ENCODE measurements at places on chromosomes 6 and 20. TPM values are rescaled to one million over a fixed set of nuclear protein-coding genes. Genes with fewer than 3 reads are reported as not detected.

MOG gene
- total RNA-seq, result not detected

LRRN4 gene
- not detected for total RNA-seq

SLC32A1 gene
- total RNA-seq, result not detected

RAB32 gene
- 4.2 TPM for total RNA-seq

AARS2 gene
- total RNA-seq, result 10.6 TPM

SNX5 gene
- 94.6 TPM for total RNA-seq

C6orf58 gene
- 0.85 TPM for total RNA-seq

CALHM6 gene
- total RNA-seq, result 1.4 TPM

FRMD1 gene
- not detected for total RNA-seq

KCNG1 gene
- total RNA-seq, result 10.4 TPM

PCSK2 gene
- under 0.01 TPM for total RNA-seq

DNA sequence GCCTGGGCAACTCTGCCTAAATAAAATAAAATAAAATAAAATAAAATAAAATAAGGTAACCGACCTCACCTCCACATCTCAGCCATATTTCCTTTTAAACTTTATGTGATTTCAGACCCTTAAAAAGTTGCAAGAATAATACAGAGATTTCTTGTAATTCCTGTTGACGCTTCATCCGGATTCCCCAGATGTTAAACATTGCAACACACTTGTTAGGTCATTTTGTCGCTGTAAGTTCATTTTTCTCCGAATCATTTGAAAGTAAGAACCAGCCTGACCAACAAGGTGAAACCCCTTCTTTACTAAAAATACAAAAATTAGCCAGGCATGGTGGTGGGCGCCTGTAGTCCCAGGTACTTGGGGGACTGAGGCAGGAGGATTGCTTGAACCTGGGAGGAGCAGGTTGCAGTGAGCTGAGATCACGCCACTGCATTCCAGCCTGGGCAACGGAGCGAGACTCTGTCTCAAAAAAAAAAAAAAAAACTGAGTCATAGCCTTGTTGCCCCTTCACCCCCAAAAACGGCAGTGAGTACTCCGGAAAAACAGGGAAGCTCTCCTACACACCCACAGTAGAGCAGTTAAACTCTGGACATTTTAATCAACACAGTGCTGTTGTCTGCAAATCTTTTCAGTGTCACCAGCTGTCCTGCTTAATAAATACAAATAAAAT, 5.9 kb downstream of the PYGB start:
- no peak for DNase-seq

- no peak for DNase-seq
Measured at GRCh38 chr6:170198298-170198697, 92.6 kb downstream of the DLL1 start.

DNA sequence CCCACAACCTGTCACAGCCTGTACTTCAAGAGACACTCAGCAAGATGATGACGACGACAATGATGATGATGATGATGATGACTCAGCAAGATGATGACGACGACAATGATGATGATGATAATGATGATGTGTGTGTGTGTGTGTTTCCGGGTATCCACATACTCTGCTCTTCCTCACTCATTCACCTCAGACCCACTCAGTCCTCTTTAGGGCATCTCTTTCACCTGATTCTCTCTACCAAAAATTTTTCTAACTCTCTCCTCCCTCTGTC, 1.2 kb upstream of the EIF6 start:
- DNase-seq, result no peak

- no peak for DNase-seq
Measured at GRCh38 chr6:3363296-3364025, 93.4 kb downstream of the SLC22A23 start.

GRCh38 chr6:15293674-15294073, 47.8 kb downstream of the JARID2 start:
- no peak for DNase-seq

GRCh38 chr20:37383229-37383989, 37.5 kb downstream of the SRC start:
- no peak for DNase-seq

GRCh38 chr6:156273065-156273711, 504.0 kb upstream of the ARID1B start:
- no peak for DNase-seq

- DNase-seq, result no peak
Measured at GRCh38 chr6:152129691-152130151, 322.2 kb downstream of the ESR1 start.

GRCh38 chr20:59191756-59192532, 28.3 kb downstream of the ZNF831 start:
- DNase-seq, result no peak

DNA sequence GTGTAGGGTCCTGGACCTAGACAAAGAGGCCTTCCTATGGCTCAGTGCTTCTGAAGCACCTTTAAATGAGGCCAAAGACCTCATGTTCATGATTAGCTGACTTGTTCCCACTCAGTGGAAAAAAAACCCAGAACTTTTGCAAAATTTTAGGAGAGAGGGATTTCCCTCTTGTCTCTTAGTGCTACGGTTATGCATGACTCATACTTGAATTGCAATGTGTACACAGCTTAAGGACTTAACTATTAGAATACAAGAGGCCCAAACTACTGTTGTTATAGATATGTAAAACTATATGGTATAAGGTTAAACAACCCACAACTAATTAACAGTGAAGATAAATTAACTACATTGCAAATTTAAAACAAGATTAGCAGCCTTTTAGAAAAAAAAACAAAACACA, 32.3 kb upstream of the HLA-A start:
- no peak for DNase-seq

DNA sequence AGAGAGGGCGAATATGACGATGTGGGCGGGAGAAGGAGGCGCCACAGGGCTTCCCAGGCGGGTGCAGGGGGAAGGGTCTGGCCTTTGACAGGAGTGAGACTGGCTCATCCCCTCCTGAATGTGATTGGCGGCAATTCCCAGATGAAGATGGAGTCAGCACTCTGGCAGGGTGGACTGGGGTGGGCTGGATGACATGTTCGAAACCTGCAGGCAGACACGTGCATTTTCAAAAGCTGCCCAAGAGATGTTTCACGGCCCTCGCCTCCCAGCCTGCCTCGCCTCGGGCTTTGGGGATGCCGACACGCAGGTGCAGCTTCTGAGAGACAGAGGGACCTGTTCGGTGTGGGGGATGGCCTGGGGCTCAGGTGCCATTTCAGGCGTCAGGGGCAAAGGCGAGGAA, 66.8 kb upstream of the AFDN start:
- no peak for DNase-seq

DNA sequence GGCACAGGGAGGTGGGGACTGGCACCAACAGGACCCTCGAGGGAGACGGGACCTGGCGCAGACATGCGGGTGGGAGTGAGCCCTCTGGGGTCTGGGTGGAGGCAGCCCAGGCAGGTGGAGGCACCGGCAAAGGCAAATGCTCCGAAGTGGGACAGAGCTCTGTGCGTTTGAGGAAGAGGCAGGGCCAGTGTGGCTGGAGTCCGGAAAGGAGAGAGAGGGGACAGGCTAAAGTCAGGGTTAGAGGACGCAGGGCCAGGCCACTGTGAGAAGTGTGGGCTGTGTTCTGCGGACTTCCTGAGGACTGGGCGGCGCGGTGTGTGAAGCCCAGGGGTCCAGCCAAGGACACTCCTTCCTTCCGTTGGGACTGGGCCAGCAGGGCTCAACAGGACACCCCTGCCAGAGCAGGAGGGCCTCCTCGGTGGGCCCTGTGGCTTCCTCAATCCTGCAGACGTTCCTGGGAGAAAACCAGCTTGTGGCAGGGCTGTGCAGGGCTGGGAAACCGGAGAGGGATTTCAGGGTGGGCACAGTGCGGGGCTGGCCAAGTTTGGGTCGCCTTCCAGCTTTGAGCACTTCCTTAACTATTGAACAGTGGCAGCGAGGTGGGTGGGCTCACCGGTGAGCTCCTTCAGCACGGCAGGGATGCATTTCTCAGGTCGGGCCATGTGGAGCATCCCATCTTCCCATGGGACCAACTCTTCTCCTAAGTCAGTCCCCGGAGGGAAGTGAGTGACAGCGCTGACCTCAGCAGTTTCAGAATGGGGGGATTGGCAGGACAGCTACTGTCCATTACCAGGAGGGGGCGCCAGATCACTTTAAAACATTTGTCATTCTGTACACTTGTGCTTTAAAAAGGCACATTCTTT, 22.5 kb downstream of the MOCS3 start:
- DNase-seq, result no peak

DNA sequence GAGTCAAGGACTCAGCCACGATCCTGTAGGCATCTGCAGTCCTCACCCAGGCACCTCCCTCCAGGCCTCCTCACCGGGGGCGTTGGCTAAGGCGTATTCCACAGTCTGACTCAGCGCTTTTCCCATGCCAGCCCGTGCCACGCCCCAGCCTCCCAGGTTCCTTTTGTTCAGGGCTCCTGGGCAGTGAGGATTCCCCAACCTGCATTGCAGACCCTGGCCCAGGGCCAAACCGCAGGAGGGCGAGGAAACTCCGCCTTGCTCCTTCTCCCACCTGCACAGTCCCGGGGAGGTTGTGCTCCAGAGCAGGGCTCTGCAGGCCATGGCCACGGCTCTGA, 202.8 kb upstream of the CST7 start:
- DNase-seq, result no peak

GRCh38 chr20:10634211-10634610, 39.6 kb downstream of the JAG1 start:
- no peak for DNase-seq

- DNase-seq, result no peak
Measured at GRCh38 chr20:50862546-50862945, 67.7 kb downstream of the BCAS4 start.

GRCh38 chr6:168838037-168838399, 397.0 kb downstream of the SMOC2 start:
- no peak for DNase-seq

DNA sequence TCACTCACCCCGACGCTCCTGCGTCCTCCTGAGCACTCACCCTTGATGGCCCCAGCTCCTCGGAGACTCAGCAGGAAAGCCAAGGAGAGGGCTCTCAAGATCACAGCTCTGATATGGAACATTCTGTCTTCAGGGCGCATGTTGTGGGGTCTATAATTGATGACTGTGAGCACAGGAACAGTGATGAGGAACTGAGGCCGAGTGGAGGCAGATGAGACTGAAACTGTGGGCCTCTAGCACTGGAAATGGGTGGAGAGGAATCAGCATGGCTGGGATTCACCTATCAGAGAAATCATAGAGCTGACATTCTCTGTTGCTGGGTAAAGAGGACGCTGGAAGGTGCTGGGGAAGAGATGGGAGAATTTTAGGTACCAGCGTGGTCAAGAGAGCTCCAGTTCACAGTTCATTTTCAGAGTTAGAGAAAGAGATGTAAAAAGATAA, at the start of gene HLA-DPA1:
TSS of gene HLA-DPA1 (minus strand) at position 219 of the 441 bp plus-strand sequence.
- no peak for DNase-seq

- DNase-seq, result no peak
Measured at GRCh38 chr20:17885544-17885943, 83.0 kb downstream of the SNX5 start.

GRCh38 chr6:37537548-37537947, 37.9 kb upstream of the CCDC167 start:
- no peak for DNase-seq

- DNase-seq, result no peak
Measured at GRCh38 chr6:101236709-101237108, 156.8 kb upstream of the GRIK2 start.

GRCh38 chr6:35724059-35724458, 12.8 kb upstream of the ARMC12 start:
- no peak for DNase-seq

DNA sequence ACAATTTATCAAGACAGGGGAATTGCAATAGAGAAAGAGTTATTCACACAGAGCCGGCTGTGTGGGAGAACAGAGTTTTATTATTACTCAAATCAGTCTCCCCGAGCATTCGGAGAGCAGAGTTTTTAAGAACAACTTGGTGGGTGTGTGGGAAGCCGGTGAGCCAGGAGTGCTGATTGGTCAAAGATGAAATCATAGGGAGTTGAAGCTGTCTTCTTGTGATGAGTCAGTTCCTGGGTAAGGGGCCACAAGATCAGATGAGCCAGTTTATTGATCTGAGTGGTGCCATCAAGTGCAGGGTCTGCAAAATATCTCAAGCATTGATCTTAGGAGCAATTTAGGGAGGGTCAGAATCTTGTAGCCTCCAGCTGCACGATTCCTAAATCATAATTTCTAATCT, 50.0 kb upstream of the ECI2 start:
- no peak for DNase-seq

DNA sequence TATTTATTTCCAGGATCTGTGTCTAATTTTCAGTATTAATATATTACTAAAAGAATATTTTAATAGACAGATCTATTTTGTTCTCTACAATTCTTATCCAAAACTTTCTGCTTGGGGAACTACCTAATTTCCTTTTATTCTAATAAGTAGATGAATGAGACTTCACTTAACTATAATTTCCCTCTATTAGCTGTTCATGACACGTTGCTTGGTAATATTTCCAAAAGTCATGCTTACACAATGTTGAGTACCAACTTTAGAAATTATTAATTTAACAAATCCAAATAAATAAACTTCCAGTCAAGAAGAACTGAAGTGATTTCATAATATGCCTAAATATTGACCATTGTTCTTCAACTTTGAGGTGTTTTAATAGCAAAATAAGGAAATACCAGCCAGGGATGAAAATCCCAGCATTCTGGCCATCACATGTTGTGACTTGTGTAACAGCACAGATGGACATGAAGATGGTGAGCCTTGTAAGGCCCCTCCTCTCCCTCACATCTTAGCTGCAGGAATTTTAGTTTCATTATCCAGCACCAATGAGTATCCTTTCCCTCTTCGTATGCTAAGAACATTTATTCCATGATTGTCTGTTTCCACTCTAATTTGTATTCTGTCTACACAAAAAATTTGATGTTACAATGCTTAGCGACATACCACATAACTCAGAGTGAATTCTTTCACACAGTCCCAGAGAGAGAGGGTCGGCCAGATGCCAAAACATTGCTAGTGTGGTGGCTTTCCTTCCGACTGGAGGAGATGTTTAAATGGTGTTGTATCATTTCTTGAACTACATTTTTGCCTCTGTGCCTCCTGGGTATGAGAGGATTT, 137.5 kb downstream of the FOXA2 start:
- DNase-seq, result no peak

DNA sequence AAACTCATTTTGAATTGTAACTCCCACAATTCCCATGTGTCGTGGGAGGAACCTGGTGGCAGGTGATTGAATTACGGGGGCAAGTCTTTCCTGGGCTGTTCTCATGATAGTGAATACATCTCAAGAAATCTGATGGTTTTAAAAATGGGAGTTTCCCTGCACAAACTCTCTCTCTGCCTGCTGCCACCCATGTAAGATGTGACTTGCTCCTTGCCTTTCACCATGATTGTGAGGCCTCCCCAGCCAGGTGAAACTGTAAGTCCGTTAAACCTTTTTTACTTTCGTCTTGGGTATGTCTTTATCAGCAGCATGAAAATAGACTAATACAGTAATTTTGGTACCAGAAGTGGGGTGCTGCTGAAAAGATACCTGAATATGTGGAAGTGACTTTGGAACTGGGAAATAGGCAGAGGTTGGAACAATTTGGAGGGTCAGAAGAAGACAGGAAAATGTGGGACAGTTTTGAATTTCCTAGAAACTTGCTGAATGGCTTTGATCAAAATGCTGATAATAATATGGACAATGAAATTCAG, 41.4 kb upstream of the SAMHD1 start:
- DNase-seq, result no peak

DNA sequence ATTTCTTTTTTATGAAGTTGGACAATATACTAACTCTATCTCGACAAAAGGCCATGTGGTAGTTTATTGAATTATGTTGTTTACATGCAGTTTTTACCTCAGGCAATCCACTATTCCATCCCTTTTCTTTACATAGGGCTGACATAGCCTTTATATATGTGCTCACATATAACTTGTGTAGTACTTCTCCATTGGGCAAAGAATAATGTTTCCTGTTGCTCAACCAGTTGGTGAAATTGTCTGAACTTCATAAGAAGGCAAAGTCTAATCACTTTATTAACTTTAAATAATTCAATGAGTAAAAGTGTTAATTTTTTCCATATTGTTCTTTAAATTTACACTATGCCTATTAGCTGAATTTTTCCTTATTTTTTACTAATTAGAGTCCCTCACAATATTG, 1272.1 kb downstream of the EPHA7 start:
- no peak for DNase-seq

Measured in esophagus squamous epithelium (tissue), 5 donors.